KG1 (cell line): ENCODE measurements at places on chromosomes 13 and 19.

- no peak for DNase-seq
Observed at GRCh38 chr19:55391702-55392615, 6.2 kb downstream of the RPL28 start.

DNA sequence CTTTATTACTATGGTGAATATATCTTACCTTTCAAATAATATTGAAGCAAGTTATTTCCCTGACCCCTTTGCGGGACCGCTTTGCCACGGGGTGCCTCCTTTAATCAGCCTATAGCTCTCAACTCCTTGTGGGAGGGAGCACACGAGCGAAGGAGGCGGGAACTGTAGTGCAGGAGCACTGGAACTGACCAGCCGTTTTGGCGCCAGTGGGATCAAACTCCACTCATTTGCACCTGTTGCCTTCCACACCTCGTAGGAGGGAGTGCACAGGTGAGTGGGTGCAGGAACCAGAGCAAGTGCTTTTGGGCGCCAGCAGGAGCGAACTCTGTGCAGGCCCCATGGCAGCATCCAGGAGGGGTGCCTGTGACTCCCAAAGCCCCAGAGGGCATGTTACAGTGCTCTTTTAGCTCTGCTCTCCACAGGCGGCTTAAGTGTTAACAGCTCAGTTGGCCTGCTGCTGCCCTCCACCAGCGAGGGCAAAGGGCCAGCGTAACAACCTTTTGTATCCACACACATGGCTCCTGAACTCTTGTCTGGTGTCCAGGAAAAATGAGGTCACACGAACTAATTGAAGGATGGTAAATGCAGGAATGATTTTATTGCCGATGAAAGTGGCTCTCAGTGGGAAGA is 206.9 kb downstream of the GGACT start:
- no peak for DNase-seq

DNA sequence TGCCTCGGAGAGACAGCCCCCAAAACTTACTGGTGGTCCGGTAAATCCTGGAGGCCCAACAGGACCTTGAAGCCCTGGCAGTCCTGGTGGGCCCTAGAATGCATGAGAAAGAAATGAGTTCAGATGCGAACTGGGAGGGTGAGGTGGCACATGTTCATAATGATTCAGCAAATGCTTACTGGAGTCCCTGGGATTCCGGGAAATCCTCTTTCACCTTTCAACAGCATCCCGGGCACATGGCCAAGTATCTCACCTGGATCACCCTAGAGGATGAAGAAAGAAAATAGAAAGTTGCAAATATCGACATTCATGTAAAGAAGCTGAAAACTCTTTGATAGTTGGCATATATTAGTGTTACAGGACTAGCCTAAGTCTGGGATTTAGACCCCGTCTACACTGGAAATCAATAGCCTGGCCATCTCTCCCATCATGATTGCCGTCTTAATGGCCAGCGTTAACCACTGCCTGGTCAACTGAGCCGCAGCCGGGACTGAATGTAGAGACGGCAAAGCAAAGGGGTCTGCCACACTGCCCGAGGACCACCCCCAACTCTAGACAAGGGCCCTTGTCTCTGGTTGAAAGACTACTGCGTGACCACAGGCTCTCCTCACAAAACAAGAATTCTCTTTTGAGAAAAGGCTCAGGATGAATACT is 96.9 kb downstream of the COL4A1 start:
- no peak for DNase-seq

DNA sequence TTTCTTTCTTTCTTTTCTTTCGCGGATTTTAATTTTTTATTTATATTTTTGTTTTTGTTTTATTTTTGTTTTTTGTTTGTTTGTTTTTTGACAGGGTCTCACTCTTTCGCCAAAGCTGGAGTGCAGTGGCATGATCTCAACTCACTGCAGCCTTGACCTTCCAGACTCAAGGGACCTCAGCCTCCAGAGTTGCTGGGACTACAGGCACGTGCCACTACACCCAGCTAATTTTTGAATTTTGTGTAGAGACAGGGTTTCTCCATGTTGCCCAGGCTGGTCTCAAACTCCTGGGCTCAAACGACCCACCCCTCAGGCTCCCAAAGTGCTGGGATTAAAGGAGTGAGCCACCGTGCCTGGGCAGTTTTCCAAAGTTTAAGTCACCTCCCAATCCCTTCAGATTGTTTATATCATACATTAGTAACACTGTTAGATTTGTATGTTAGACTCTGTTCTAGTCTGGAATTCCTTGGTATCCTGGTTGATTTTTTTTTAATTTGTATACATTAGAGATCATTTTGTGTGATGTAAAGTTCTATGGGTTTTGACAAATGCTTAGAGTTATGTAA is 597.3 kb downstream of the DCT start:
- DNase-seq, result no peak

DNA sequence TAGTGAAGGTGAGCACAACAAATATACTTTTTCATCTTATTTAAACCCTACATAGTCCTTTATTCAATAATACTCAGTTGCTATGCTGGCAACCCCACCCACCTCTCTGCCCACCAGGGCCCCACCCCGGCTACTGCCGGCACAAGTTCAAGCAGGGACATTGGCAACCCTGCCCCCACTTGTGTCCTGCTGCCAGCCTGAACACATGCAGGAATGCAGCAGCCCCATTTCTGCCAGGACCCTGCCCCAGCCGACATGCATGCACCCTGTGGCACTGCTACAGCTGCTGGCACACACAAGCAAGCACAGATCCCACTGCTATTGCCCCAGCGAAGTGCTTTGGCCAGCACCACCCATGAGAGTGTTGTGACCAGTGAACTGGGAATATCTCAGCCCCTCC is 289.8 kb downstream of the COG6 start:
- no peak for DNase-seq

DNA sequence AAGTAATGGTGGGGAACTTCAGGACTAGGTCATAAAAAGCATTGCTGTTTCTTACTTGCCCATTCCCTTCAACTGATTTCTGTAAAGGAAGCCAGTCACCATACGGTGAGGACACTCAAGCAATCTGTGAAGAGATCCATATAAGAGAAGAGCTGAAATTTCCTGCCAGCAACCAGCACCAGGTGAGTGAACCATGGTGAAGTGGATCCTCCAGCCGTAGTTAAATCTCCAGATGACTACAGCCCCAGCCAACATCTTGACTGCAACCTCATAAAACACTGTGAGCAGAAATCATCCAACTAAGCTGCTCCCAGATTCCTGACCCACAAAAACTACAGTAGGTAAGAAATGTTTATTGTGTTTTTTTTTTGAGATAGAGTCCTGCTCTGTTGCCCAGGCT is 3.8 kb upstream of the SLC6A16 start:
- no peak for DNase-seq

GRCh38 chr13:46630431-46631178 is 77.6 kb downstream of the LRCH1 start:
- DNase-seq, result no peak

DNA sequence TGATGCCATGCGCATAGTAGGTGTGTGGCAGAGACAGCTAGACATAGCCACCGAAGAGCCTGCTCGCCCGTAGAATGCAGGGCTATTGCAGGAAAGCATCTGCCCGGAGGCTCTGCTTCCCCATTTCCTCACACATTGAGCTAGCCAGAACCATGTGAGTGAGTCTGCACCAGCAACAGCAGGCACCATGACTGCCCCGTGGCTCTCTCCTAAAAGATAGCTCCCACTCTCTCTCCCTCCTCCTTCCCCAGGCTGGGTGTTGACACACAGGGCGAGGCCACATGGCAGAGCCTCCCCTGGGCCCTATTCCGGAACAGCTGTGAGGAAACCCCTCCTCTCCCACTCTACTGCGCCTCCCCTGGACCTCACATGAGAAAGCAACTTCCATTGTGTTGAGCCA is 52.3 kb upstream of the ATP12A start:
- no peak for DNase-seq

DNA sequence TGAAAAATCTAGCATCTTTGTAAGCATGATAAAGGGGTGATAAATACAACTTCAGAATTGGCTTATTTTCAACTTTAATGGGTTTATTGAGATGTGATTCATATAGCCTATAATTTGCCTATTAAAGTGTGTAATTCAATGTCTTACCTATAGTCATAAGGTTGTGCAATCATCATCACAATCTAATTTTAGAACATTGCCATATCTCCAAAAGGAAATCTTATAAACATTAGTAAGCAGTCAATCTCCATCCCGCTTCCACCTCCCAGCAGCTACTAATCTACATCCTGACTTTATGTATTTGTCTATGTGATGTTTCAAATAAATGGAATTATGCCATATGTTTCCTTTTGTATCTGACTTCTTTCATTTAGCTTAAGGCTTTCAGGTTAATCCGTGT is 145.2 kb upstream of the KLHL1 start:
- no peak for DNase-seq

DNA sequence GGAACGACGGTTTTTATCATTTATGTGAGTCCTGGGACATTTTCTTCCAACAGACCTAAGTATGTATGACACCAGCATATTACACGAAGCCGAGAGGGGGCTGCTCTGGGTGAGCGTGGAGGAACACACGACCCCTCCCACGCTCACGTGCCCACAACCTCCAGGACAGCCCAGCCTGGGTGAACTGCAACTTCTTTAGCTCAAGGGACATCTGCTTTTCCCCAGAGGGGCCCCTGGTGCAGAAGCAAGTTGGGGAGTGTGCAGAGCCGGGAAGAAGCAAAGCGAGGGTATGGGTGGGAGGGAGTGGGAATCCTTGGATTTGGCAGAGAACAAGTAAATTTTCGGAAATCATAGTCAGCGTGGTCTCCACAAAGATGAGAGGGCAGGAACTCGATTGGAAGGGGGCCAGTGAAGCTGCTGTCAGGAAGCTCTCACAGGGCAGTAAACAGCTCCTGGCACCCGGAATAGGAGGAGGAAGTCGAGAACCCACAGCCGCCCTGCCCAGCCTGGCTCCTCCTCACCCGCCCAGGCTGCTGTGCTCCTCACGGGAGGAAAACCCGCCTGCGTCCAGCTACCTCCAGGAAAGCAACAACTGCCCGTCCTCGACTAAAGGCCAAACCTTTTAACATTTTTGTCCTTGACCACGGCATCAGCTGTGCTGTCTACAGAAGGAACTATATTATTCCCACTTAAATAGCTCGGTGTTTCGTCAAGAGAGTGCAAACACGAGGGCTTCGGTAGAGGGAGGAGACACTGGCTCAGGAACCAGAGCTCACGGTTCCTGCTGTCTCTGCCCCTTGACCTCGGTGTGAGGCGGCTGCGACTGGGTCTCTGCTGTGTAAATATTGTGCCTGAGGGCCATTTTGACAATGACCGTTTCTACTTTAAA is 17.2 kb upstream of the CFAP97D2 start:
- DNase-seq, result peak; percentile 32

DNA sequence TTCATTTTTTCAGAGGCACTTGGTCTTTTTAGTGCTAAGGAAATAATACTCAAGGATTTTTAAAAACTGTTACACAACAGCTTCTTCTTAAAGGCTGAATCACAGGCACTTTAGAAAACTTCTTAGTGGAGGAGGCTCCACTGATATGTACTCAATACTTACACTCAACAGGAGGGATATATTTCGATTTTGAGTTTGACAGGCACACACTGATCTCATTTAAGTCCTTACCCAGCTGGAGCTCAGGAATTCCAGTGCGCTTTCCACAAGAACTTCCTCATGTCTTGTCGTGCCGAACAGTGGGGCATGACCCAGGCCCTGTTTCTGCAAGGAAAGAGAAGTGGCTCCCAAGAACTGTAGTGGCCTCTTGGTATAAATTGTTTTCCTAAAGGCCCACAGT is 103.8 kb downstream of the RGCC start:
- DNase-seq, result no peak

DNA sequence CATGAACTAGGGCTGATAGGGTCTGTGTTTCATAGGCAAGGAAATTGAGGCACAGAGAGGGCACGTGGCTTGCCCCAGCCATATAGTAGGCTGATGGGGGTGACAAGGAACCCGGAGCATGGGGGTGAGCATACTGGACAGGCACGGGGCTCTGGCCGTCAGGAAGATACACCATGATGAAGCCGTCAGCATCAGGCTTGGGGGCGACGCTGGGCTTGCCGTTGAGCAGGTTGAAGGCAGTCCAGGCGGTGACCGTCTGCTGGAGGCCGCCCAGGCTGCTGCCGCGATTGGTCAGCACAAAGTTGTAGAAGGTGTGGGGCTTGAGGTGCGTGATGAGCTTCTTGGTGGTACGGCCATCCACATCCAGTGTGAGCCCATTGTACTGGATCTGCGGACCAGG is 119.7 kb downstream of the PTPRS start:
- no peak for DNase-seq

GRCh38 chr19:38142176-38143035 is 81.6 kb downstream of the DPF1 start:
- no peak for DNase-seq

DNA sequence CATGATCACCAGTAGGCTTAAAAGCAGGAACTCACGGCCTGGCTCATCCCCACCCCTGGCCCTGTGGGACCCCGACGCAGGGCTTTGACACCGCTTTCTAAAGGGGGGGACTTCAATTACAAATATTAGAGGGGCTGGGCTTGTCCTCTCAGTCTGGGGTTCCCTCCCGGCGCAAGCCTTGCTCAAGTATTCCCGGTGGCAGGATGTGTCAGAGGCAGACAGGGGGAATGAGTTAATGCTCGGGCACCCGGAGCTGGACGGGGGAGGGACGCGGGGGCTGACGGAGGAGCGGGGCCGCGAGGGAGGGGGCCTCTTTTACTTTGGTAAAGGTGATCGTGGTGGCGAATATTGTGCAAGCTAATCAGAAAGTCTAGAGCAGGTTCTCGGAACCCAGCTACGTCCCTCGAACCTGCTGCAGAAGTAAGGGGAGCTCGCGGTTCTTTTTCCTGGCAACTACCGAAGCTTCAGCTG is 1.1 kb downstream of the FGF14 start:
- no peak for DNase-seq

- DNase-seq, result no peak
Observed at GRCh38 chr13:96822895-96823294, 171.4 kb downstream of the OXGR1 start.

GRCh38 chr19:6378486-6378885 is 2.8 kb upstream of the PSPN start:
- DNase-seq, result no peak

DNA sequence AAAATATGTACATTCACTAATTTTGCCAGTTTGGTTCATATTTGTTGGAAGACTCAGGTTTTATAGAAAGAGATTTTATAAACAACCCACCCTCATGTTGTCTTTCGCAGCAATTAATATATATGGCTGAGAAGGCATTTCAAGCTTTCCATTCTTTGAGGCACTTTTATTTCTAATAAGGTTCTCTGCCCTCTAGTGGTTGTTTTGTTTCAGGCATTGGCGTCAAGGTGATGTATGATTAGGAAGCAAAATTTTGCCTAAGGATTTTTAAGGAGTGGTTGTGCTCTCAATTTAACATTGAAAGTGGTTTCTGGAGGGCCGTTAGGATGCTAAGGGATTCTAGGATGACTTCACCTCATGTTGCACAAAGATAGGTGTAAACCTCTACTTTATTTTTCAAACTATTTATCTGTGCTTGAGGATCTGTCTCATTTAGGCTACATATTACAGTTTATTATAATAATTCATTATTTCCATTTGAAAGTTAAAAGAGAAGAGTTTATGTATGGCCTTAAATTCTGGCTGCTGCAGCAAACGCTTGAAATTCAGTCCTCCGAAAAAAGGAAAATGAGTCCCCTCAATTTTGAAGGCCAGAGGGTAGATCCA is 35.9 kb downstream of the OXGR1 start:
- DNase-seq, result peak; percentile 10

- no peak for DNase-seq
Observed at GRCh38 chr19:51513968-51514367, 12.4 kb upstream of the SIGLEC12 start.
